ENCODE measurements at places on chromosomes 11 and 22. TPM values are rescaled to one million over a fixed set of nuclear protein-coding genes. Genes with fewer than 3 reads are reported as not detected.

GRCh38 chr22:49975543-49976389 is 15.2 kb downstream of the PIM3 start:
- peak; percentile 25 for DNase-seq

- DNase-seq, result no peak
Measured at GRCh38 chr22:23408321-23408720, 171.8 kb downstream of the IGLL1 start.

DNA sequence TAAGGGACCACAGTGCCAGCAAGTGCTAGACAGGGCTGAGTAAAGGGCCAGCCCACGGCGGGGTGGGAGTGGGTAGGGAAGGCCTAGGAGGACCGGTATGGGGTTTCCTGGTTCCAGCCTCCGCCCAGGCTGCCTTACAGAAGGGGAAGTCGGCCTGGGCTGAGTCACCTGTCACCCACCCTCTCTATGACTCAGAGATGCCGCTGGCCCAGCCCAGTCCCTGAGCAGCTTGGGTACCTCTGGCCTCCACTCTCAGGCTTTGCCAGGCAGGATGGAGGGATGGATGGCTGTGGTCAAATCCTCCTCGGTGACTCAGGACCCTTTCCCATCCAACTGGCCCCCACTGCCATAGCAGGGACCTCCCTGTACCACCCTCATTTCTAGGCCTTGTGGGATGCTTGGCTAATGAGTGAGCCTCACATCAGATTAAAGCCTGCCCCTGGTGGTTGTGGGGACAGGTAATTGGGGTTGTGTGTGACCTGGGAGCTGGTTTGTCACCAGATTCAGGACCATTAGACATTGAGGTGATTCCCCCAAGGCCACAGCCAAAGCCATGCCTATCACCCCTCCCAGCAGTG is 13.9 kb downstream of the SLC35E4 start:
- peak; percentile 80 for DNase-seq

SPDYC gene
- not detected for total RNA-seq

DNA sequence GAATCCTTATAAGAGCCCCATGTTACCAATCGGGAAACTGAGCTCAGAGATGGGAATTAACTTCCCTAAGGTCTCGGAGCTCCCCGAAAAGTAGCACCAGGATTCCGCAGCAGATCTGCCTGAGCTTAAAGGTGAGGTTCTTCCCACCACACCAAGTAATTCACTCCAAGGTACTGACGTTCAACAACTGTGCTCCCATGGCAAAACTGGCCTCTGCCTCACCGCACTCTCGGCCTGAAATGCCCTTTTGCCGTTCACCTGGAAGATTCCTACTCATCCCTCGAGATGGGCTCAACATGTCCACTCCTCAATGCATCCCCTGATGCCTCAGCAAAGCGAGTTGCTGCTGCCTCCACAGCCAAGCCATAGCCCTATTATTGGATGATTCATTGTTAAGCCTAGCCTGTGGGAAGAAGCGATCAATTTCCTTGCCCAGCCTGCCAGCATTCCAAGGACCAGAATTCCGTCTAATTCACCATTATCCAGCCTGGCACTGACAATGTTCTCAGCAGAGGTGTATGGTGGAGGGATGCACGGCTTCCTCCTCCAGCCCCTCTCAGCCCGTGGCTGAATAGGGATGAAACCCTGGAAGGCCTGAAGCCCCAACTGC is 4.2 kb downstream of the PLAAT3 start:
- DNase-seq, result no peak

- no peak for DNase-seq
Measured at GRCh38 chr22:25172153-25172552, 27.5 kb upstream of the CRYBB3 start.

GRCh38 chr22:23749841-23750301 is 1.0 kb downstream of the ZNF70 start:
- peak; percentile 91 for DNase-seq

OR52R1 gene
- not detected for total RNA-seq

DNA sequence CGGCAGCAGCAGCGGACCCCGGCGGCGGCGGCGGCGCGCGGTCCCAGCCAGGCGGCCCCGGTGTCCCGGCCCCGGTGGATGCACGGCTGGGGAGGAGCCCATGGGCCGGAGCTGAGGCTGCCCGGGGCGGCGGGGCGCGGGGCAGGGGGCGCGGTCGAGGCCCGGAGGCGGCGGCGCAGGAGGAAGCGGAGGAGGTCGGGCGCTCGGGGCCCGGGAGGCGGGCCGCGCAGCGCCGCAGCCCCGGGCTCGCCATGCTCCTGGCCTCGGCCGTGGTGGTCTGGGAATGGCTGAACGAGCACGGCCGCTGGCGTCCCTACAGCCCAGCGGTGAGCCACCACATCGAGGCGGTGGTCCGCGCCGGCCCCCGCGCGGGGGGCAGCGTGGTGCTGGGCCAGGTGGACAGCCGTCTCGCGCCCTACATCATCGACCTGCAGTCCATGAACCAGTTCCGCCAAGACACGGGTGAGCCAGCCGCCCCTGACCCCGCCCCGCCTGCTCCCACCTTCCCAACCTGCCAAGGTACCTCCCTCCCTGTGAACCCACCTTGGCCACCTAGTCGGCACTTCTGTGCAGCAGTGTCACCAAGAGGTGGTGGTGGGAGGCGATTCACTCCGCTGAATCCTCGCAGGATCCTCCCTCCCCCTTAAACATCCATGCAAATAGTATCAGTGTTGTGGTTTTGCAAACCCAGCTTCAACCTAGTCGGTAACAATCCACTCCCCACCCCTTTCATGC is 580 bp downstream of the DTX4 start:
- DNase-seq, result no peak

DNA sequence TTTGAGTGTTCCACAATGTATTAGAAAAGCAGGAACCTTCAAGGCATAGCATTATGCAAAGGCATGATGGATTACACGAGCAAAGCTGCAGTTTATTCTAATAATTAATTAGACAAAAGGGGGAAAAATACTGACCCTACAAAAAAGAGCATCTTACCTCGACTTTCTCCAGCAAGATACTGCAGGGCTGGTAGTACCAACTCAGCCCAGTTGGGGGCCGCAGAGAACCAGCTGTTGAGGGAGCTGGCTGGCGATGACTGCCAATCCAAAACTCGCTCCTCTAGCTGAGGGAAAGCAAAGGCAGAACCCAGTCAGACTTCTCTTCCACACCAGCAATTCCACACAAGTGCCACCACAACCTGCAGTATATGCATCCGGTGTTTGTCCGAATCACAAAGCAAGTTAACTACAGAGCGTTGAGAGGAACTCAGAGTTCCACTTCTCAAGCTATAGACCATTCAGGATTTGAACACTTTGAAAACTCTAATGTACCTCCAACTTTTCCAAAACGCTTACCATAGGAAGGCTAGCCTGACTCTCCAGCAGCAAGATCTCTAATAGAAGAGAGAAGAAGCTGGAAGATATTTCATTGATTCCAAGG is 13.7 kb downstream of the NFRKB start:
- DNase-seq, result peak; percentile 22

GRCh38 chr11:130475426-130476053 is 27.1 kb downstream of the ADAMTS15 start:
- no peak for DNase-seq

DNA sequence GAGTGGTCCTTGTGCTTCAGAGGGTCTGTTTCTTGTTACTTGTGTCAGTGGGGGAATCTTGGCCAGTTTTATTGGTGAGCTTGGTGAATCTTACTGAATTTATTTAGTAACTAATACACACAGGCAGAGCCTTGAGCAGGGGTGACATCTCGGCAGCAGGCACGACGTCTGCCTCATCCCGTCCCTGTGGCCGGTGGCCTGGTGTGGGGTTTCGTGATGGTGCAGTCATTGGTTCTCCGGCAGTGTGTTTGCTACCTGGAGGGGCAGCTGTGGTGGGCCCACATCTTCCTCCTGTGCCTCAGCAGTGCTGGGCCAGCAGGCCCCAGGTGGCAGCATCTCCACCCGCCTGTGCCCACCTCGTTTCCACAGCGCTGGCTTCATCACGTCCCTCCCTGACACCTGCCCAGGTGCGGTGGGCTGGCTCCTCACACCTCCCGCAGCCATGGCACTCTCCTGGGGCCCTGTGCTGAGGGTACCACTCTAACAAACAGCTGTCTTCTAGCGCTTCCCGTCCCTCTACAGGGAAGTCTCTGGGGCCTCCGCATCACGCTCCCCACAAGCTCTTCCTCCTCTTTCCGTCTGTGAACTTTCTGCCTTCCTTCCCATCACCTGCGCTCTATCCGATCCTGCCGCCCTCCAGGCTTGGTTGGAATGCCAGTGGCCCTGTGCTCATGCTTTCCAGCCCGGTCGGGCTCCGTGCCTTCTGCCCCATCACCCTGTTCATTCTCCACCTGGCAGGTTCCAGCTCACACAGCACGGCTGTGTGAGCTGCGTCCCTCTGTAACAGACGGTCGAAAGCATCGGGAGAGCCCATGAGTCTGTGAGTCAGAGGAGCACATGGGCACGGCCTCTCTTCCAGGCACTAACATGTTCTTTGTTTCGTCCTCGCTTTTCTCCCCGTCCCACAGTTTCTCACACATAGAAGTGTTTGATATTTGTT is 203.4 kb downstream of the TBC1D22A start:
- no peak for DNase-seq

GRCh38 chr11:75152651-75153427 is 1.9 kb downstream of the SLCO2B1 start:
- DNase-seq, result no peak

- no peak for DNase-seq
Measured at GRCh38 chr11:46952553-46952952, 16.0 kb downstream of the CSTPP1 start.

DNA sequence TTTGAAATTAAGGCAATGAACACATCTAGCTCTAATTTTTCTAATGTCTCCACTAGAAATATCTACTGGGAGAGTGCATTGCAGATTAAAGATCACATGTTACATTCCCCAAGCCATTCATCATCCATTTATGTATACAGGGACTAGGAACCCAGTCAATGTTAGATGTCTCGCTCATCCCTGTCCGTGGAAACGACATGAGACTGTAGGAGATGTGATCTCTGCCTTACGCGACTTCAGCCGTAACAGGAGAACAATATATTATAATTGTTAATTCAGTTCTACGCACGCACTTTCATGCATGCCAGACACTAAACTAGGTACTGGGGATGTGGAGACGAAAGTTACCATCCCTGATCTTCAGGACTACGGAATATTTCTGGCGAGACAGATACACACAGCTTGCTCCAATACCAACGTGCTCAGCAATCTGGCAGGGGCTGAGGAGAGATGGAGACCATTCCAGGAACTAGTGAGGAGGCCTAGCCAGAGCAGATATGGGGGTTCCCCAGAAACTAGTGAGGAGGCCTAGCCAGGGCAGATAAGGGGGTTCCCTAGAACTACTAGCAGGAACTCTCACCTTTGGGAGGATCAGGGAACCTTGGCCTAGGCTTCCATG is 706 bp downstream of the DCPS start:
- peak; percentile 10 for DNase-seq

GRCh38 chr11:93100211-93100610 is 97.6 kb downstream of the SLC36A4 start:
- DNase-seq, result peak; percentile 36

OR4A47 gene
- total RNA-seq, result not detected

OMP gene
- 1.1 TPM for total RNA-seq

DNA sequence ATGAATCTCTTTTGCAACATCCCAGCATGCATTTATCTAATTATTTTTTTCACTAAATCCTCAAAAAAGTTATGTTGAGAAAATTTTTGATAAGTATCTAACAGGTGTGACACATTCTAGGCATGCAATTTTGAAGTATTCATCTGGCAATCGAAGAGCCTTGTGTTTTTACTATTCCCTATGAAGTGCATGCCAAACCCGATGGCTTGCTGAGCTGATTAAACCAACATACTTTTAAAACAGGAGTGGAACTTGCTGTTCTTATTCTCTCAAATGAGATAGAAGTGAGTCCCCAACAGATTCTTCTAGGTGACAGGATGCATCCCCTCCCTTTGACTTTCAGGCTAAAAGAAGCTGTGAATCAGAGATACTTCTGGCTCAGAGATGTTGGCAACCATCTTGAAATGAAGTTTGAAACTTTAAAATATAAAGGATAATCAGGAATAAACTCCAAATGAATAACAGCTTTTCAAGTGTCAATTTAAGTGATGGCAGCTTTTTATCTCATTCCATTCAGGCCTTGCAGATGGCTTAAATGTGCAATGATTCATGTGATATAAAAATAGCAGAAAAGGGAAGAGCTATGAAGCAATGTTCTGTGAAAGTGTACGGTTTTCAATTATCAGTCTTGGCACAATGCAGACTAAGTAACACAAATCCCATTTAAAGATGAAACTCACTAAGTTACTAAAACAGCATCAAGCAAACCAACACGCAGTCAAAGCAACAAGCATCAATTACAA is 67.7 kb downstream of the APOL5 start:
- DNase-seq, result peak; percentile 67

DNA sequence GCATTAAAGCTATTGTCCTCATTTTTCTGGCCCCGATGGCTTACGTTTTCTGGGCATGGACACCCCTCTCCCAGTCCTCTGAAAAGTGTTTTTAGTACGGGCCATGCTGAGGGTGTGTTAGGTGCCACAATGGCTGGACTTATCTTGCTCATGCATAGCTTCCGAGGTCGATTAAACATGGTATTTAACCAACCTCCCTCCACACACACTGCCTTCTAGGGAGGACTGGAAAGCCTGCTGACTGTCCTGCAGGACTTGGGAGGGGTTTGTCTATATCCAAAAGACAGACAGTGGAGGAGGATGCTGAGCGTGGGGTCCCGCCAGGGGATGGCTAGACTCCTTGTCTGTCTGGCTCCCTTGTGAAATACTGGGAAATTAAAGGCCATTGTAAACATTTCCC is 95.3 kb downstream of the FBXO7 start:
- DNase-seq, result no peak

GRCh38 chr11:833114-833791 is 501 bp downstream of the CD151 start:
- peak; percentile 35 for DNase-seq

DNA sequence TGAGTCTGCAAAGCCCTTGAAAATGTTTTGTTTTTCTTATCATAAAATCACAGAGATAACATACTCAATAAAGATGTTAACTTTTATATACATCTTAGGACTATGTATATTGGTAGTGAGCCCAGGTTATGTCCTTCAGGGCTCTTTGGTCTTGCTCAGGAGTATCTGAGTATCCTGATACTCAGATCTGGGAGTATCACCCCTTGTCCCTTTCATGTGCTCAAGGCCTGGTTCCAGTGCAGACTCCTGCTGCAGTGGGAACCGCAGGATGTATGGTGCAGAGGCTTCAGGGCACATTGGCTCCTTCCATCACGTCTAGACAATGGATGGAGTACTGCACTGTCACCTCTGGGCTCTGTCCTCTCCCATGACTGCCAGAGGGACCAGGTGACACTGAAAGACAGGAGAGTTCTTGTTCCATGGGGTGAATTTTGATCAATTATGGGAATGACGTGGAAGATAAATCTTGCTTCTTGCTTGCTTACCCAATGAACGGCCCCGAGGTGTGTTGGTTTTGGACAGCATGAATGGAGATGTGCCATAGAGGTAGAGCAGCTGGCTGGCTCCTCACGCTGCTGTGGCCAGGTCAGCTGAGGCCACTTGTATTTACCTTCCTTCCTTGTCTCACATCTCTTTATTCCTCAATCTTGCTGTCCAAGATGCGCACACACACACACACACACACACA is 215.5 kb downstream of the ARHGAP42 start:
- DNase-seq, result no peak

All from fibroblast of the aortic adventitia (primary cell).